Muscle of leg (tissue), 16 donors: ENCODE measurements at places on chromosomes 5 and 9.

DNA sequence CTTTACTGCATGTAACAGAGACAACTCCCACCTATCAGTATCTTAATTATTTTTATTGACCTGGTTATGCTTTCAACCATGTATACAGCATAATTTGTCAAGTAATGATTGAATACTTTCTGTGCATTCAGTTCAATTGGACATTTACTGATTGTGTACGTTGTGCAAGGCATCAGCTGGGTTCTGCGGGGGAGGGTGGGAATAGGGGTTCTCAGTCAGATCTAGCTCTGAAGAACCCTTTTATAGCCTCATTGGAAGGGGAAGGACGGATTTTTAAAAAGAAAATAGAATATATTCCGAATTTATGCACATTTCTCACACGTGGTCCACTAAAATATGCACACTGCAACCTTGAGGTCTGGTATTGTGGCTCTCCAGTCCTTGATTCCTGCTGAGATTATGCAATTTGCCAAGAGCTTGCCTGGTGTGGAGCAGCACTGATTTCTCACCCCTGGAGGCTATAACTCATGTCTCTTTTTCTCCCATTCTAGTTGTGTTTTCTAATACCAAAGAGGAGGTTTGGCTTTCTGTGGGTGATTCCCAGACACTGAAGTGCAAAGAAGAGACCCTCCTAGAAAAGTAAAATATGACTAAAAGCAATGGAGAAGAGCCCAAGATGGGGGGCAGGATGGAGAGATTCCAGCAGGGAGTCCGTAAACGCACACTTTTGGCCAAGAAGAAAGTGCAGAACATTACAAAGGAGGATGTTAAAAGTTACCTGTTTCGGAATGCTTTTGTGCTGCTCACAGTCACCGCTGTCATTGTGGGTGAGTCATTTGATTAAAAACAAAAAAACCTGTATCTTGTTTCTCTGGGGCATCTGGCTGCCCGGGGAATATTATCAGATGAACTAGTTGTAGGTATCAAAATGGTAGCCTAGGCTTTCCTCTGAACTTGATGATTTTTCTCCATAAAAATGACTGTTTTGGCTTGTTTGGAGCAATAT lies 1.7 kb downstream of the SLC1A3 start:
- DNase-seq: peak; percentile 32

DNA sequence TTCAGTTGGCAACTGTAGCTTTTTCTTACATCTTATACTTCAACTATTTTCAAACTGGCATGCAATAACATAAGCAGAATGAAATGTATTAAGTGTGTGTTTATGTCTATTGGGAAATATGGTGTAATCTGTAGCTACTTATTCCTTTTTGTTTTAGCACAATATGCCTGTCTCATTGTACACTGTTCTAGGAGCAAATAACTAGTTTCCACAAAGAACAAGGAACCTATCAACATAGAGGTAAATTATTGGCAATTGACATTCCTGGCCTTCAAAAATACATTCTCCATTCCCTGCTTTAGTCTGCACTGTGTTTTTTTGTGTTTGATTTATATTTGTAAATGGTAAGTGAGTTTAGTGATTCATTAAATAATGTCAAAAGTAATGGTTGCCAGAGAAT lies 75.7 kb downstream of the FBXL7 start:
- peak; percentile 62 for DNase-seq

DNA sequence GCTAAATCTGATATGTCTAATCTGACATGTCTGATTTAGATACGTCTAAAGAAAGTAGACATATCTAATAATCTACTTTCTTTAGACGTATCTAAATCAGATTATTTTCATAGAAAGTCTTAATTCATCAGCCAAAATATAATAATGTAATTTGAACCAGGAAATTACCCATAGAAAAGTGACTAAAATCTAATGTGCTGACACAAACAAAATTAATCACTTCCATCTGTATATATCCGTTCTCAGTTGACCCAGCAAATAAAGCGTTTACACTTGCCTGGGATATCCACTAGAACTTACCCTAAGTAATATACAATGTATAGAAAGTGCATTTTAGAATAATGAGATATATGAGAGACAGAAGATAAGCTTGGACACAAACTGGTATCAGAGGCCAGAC lies 56.7 kb downstream of the TTLL11 start:
- no peak for DNase-seq

DNA sequence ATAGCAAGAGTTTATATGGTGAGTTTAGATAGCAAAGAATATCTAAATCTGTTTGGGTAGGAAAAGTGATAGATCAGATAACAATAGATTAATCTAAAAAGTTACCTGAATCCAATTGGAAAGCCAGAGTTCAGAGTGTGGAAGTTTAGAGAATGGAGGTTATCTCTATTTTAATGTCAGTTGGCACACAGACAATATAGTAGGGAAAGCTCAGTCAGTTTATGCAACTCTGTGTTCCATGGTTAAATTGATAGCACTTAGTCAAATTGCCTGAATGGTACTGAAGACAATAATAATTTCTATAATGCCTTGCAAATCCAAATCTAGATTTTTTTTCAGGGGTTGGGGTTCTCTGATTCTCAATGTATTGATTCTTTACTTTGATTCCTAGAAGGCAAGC lies 77.0 kb downstream of the ARHGEF28 start:
- no peak for DNase-seq

- DNase-seq: no peak
Measured at GRCh38 chr5:54619731-54620130, 102.2 kb downstream of the SNX18 start.

- no peak for DNase-seq
Measured at GRCh38 chr5:176597417-176598389, 12.3 kb downstream of the GPRIN1 start.

- DNase-seq: no peak
Measured at GRCh38 chr5:178077751-178078150, 35.6 kb upstream of the N4BP3 start.

DNA sequence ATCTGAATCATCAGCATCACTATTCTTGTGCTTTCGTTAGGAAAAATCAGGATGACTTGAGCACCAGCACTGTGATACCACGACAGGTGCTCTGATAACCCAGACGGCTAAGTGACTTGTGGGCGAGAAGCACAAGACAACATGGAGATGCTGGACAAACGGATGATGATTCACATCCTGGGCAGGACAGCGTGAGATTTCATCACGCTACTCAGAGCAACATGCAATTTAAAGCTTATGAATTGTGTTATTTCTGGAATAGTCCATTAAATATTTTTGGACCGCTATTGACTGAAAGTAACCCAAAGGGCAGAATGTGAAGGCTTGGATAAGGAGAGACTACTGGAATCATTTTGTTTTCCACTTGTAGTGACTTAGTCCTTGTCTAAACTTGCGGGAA lies 114.8 kb upstream of the DAPK1 start:
- no peak for DNase-seq

DNA sequence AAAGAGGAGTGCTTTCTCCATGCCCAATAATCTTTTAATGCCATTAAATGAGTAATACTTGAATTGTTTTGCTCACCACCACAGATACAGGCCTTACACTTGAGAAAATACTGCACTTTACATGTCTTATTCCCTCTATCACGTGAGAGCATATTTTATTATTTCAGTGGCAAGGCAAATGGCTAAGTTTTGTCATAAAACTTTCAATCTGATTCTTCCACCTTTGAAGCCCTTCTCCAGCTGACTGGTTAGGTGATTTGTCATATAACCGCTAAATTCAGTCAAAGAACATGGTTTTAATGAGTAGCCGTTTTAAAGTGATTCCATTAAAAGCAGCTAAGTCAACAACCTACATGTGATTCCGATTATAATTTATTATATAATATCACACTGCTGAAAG lies 43.8 kb downstream of the FAT2 start:
- no peak for DNase-seq

DNA sequence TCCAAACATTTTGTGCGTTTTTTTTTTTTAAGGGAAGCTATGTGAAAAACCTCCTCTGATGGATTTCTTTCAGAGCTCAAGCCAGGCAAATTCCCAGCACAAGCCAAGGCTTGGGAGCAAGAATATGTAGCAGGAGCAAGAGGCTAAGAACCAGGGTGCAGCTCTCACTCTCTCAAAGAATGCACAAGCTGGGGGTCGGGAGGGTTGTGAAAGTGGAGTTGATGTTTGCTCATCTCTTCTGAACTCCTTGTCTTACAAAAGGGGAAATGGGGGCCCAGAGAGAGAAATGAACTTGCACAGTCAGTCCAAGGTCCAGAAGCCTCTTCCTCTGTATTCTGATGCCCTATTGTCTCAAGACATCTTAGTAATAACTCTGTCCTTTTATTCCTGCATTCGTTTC lies 7.7 kb upstream of the TRAF1 start:
- DNase-seq: peak; percentile 59

GRCh38 chr5:117680426-117680825 lies 1105.8 kb upstream of the SEMA6A start:
- DNase-seq: peak; percentile 48

- DNase-seq: peak; percentile 25
Measured at GRCh38 chr9:33239921-33240320, at the start of gene SPINK4. Gene SPINK4 (plus strand): TSS chr9:33240167. CDS start chr9:33240209, 42 bp downstream.
